HFF-Myc (cell line): ENCODE measurements at places on chromosomes 3 and 15.

GRCh38 chr15:80207887-80208286 is 44.1 kb downstream of the CTXND1 start:
- DNase-seq = no peak

DNA sequence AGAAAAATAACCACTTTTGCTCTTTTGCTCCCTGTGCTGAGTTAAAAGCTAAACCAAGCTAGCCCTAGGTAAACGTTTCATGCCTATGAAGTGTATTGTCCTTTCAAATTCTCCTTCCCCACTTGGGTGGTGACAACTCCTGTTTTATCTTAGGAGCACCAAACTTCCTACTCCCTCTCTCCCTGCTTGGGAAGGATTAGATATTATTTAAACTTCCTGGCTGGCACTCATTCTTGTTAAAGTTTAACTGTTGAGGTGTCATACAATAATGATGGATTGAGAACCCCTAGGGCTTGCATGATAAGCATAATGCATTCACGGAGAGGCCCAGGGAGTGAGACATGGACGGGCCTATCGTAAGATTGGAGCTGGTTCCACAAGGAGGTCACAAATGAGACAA is 29.5 kb downstream of the B4GALT4 start:
- no peak for DNase-seq

DNA sequence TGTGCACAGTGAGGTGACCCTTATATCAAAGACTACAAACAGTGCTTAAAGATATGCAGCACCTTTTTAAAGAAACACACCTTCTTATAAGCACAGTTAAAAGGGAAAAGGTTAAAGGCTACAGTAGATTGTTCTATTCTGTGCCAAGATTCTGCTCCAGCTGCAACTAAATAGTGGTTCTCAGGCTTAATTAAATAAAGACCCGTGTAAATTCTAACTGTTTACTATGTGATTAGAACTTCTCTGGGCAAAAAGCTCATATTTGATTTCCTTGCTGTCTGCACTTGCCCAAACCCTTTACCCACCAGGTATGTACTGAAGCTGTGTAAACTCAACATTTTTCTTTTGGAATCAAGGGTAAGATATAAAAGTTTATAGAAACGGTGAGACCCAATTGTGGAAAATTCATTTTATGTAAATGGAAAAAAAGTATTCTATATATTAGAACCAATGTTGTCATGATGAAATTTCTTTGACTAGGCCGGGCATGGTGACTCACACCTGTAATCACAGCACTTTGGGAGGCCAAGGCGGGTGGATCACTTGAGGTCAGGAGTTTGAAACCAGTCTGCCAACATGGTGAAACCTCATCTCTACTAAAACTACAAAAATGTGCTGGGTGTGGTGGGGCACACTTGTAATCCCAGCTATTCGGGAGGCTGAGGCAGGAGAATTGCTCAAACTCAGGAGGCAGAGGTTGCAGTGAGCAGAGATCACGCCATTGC is 230.6 kb downstream of the MECOM start:
- DNase-seq = no peak

DNA sequence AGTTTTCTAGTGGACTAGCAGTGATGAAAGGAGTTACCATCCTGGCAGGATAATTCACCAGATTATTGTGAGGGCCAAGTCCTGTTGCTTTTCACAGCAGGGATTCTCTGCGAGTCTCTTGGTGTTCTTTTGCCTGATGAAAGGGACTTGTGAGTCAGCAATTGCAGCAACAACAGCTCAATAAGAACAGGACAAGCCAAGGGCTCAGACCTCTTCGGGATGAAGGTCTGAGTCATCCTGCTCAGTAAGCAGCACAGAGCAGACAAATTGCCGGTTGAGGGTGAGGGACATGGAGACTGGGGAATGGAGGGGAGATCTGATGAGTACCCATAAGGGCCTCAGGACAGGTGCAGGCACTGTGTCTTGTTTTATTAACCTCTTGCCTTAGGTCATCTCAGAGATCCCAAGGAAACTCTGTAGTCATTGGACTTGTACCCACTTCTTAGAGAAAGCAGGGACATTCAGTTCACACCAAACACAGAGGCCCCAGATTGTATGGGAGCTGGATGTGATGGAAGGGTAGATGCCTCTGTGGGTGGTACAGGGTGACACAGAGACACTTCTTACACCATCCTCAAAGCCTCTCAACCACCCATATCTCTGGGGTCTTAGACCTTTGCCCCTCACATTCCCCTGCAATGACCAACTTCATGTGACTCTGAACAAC is 173.8 kb upstream of the TLE3 start:
- peak; percentile 54 for DNase-seq

- no peak for DNase-seq
These were observed 168.8 kb upstream of the TTC14 start for GRCh38 chr3:180433152-180433551.

GRCh38 chr3:65343026-65343425 is 655.2 kb upstream of the ADAMTS9 start:
- no peak for DNase-seq

DNA sequence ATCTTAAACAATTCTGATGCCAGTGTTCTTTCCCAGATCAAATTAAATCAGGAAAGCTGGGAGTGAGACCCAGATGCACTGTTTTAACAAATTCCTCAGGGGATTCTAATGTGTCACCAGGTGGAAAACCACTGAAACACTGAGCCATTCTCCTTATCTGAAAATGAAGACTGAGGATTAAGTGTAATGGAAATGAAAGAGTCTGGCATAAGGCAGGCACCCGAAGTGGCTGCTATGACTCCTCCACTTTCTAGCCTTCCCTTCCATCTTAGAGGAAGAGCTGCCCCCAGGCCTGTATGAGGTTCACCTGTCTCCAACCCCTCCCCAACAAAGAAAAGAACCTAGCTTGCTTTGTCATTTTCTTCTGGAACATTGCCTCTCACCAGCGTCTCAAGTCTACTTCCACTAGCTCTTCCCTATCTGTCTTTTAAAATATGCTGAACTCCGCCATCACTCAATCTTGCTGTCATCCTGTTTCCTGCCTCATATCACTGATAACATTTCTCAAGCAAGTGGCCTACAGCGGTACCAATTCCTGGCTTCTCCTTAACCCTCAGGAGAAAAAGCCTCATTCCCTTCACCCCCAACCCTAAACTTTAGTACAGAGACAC is 13.7 kb upstream of the ABHD2 start:
- DNase-seq = no peak

DNA sequence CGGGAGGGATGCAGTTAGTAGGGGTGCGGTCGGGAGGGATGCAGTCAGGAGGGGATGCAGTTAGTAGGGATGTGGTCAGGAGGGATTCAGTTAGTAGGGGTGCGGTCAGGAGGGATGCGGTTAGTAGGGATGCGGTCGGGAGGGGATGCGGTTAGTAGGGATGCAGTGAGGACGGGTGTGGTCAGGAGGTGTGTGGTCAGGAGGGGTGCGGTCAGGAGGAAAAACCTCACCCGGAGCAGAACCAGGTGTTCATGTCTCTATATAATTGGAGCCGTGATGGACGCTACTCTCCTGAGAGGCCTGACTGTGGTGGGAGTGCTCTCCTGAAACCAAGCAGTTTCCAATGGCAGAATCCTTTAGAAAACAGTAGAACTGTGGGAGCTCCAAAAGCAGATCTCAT is 95.8 kb downstream of the BDH1 start:
- no peak for DNase-seq

GRCh38 chr15:41877631-41878354 is 16.1 kb downstream of the SPTBN5 start:
- no peak for DNase-seq

- no peak for DNase-seq
These were observed 405.1 kb upstream of the SEMA6D start for GRCh38 chr15:47312161-47312560.

DNA sequence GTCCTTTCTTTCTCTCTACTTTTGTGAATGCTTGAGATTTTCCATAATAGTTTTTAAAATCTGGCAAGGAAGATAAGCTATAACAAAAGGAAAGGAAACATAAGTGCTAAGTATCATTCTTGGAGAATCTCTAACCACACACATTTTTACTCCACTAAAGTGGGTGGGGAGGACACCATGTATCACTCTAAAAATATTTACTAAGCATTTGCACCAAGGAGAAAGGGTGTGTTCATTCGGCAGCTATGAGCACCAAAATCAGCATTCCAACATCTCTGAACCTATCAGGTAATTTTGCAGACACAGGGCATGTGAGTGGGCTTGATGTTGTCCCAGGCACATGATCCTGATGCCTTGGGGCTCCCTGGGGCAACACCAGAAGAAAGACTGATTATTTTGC is 5.5 kb downstream of the B4GALT4 start:
- DNase-seq = no peak

DNA sequence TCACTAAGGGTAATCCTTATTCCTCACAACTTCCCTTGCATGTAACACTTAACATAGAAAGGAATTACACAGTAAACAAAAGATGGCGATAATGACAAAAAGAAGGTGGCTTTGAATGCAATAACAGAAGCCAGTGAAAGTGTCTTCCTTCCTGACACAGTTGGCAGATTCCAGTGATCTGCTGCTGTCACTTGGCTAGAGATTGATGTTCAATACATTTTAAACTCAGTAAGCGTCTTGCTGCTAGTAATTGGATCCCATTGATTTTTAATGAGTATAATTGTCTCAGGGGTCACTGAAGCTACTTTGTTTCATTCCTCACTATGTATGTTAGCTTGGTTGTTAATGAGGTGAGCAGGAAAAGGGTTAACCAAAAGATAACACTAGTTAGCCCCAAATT is 692.7 kb downstream of the NTRK3 start:
- DNase-seq = no peak

GRCh38 chr3:133644768-133645167 is 17.0 kb downstream of the TOPBP1 start:
- DNase-seq = peak; percentile 41

DNA sequence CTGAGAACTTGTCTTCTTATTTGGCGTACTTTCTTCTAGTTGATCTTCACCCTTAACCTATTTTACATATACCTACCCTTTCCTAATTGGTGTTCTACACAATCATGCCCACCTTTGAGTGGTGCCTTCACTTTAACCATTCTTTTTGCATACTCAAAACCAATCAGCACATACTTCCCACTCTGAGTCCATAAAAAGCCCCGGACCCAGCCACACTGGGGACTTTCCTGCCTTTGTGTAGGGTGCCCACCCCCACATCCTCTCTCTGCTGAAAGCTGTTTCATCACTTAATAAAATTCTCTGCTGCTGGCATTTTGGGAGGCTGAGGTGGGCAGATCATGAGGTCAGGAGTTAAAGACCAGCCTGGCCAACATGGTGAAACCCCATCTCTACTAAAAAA is 15.9 kb upstream of the CHST2 start:
- no peak for DNase-seq

- no peak for DNase-seq
These were observed 3.1 kb downstream of the PLD1 start for GRCh38 chr3:171807129-171807675.

DNA sequence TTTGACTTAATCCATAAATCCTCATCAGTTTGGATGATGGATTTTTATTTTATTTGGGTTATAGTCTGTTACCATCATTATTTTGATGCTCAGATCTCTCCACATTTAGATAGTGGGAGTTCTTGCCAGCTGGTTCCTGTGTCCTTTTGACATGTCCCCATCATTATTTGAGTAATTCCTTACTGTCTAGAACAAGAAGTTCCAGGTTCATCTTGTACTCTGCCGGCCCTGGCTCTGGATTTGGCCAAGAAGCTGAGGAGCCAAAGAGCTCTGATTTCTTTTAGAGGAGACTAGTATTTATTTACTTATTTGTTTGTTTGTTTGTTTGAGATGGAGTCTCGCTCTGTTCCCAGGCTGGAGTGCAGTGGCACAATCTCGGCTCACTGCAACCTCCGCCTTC is 54.3 kb downstream of the PTPRG start:
- no peak for DNase-seq

DNA sequence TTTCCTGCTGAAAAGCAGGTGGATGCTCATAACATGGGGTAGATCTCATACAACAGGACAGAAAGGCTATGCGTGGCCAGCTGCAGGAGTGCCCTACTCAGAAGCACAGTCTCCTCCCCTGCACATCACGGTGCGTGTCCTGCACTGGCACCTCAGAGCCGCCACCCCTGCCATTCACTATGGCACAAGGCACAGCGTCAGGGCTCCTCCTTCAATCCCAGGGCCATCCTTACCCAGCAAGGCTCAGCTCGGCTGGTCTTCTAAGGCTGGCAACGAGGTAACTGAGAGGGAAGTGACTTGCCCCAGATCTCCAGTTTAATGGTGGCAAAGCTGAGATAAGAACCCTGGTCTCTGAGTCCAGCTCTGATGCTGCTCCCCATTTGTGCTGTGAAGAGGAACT is 97.1 kb downstream of the CPN2 start:
- DNase-seq = no peak

DNA sequence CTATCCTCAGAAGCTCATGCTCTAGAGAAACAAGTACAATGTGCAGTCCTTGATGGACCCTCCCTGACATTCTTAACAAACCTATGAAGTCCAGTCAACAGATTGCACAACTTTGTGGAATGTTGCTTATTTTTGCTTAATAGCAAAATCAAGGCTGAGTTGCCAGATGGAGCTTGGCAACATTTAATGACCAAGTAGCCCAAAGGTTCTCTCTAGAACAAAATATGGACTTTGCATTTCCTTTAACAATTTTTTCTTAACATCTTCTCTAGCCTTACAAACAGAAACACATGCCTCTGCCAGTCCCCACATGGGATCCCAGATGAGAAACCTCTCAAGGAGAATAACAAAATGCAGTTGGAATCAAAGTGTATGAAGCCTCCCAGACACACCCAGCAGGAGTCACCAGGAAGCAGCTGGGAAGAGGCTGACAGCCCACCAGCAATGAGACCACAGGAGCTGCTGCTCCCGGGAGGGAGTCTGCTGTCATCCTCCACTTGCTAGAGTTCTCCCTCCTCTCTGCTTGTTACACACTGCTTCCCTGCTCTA is 422.5 kb upstream of the CDIN1 start:
- DNase-seq = no peak

DNA sequence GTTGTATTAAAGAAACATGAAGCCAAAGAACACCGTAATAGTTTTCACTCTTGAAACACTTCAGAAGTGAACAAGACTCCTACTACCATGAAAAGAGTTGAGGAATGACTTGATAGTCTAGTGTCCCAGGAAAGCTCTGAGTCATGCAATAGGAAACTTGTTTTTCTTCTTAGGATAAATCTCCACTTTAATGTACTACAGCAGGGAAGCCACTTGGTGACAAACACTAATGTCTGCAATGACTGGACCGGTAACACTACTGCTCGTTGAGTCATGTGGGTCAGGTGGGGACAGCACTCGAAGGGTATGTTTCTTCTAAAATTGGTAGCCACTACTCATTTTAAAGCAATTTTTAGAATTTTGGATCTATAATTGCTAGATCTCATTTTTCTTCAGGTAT is 291.7 kb upstream of the CNTN3 start:
- no peak for DNase-seq
